Memory B cell (primary cell): ENCODE measurements at places on chromosomes 11 and 22.

DNA sequence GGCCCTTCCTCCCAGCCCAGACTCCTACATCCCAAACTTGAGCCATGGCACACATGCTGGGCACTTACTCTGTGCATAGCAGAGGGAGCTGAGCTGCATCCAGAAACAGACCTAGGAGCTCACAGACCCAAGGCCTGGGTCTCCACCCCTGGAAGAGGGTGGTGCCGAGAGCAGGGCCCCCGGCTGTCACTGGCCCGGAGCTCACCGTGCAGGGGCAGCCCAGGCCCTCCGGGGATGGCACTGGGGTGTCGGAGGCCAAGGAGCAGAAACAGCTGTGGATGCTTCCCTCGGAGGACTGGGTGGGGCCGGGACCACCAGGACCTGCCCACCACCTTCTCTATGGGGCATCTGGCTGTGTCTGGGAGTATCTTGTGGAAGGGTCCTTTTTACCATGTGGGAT is 4.3 kb upstream of the APOBEC3A start:
- DNase-seq: no peak

DNA sequence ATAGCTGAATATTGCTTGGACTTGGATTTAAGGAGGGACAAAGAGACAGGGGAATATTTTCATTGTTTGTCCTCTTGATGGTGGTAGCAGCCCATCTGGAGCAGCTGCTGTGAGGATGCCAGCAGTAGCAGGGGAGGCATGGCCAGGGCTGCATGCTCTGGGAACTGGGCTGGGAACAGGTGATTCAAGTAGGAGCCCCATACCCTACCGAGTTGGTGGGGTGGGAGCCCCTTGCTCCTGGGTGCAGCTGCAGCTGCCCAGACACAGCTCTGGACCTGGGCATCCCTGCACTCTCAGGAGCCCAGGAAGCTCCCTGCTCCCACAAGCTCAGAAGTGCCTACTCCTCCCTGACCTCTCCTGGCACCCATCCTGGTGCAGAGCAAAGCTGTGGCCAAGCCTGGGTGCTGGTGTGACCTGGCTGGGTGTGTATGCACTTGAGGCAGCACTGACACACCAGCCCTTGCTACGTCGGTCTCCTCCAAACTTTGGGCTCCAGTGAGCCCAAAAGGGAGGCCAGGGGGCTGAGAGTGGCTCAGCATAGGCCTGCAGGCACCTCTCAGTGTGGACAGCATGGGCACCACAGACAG is 341.8 kb upstream of the CCDC179 start:
- DNase-seq: no peak

GRCh38 chr11:65087827-65088226 is 3.8 kb downstream of the ZFPL1 start:
- DNase-seq: no peak

GRCh38 chr11:90803831-90804230 is 581.0 kb upstream of the CHORDC1 start:
- DNase-seq: no peak

- no peak for DNase-seq
Observed at GRCh38 chr11:47725442-47726117, 10.4 kb upstream of the AGBL2 start.
